Nephron progenitor cell (in vitro differentiated cells): ENCODE measurements at places on chromosomes 5 and 9.

GRCh38 chr5:14655146-14655741 is 9.3 kb upstream of the OTULIN start:
- H3K27ac ChIP-seq, result no peak overlapping the region
- DNase-seq, result no peak
- no peak overlapping the region for H3K4me3 ChIP-seq
- H3K27me3 ChIP-seq, result peaks cover 40% of the 10 kb centered on the region

DNA sequence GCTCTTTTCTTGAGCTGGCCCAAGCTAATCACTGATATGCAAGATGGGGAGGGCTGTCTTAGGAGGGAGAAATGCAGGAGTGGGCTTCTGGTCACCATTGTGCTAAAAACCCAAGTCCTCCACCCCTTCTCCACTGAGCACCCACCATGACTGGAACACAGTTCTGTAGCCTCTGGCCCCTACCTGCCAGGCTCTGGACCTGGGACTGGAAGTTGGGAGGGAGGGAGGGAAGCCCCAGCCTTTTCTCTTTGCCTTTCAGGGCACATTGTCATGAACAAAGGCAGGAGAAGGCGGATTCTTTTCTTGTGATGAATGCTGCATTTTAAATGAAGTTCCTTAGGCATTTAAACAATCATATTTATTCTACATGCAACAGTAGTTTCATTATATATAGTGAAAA is 559.1 kb upstream of the TRPC7 start:
- H3K27me3 ChIP-seq, result no peaks in the 10 kb centered on the region
- no peak for DNase-seq
- no peak overlapping the region for H3K27ac ChIP-seq
- no peaks in the 10 kb centered on the region for H3K4me1 ChIP-seq
- no peak overlapping the region for H3K4me3 ChIP-seq

DNA sequence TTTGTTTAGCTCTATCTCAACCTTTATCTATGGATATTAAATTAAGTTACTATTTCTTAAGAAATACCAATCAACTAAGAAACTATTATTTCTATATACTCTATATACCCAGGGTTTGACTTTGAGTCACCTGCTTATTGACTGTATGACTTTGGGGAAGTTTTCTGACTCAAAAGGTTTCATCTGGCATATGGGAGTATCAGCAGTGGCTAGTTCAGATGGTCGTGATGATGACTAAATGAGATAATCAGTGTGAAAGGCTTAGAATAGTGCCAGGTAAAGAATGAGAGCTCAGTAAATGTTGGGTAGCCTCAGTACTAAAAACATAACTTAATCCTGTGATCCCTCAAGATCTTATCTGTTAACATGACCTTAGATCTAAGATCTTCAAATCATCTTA is 179.7 kb upstream of the ISL1 start:
- H3K4me3 ChIP-seq, result no peak overlapping the region
- no peaks in the 10 kb centered on the region for H3K4me1 ChIP-seq
- no peak overlapping the region for H3K27ac ChIP-seq
- no peak for DNase-seq

- H3K36me3 ChIP-seq, result peaks cover 36% of the 10 kb centered on the region
- H3K27ac ChIP-seq, result peak overlapping the region; percentile 85
- peak overlapping the region; percentile 94 for H3K4me3 ChIP-seq
- H3K4me1 ChIP-seq, result peaks cover 42% of the 10 kb centered on the region
- H3K27me3 ChIP-seq, result peaks cover 3% of the 10 kb centered on the region
These were observed 3.4 kb downstream of the VCAN start for GRCh38 chr5:83474991-83475390.

DNA sequence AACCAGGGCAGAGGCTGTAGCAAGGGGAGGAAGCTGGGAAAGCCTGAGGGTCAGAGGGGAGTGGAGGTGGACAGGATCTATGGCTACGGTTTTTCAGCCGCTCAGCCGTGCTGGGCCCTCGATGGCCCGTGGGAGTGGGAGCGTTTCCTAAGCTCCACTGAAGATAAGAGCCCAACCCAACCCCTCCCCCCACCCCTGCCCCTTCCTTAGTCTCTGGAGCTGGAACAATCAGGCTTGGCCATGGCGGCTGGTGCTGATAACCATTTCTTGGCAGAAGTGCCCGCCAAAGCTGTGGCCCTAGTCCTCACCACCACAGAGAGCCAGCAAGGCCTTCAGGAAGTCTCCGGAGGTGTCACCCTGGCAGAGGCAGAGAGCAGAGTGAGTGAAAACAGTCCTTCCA is 20.3 kb upstream of the TNIP1 start:
- peaks cover 54% of the 10 kb centered on the region for H3K4me1 ChIP-seq
- DNase-seq, result no peak
- peak overlapping the region; percentile 98 for H3K27ac ChIP-seq
- H3K27me3 ChIP-seq, result no peaks in the 10 kb centered on the region
- H3K36me3 ChIP-seq, result peaks cover 24% of the 10 kb centered on the region
- H3K4me3 ChIP-seq, result no peak overlapping the region

GRCh38 chr5:111517853-111518501 is 5.6 kb upstream of the STARD4 start:
- H3K27ac ChIP-seq, result no peak overlapping the region
- H3K4me1 ChIP-seq, result peaks cover 27% of the 10 kb centered on the region
- peaks cover 3% of the 10 kb centered on the region for H3K27me3 ChIP-seq

GRCh38 chr5:112146323-112147226 is 272.5 kb downstream of the EPB41L4A start:
- H3K4me3 ChIP-seq, result no peak overlapping the region
- DNase-seq, result peak; percentile 55
- H3K36me3 ChIP-seq, result no peaks in the 10 kb centered on the region
- H3K4me1 ChIP-seq, result no peaks in the 10 kb centered on the region
- H3K27me3 ChIP-seq, result no peaks in the 10 kb centered on the region

- H3K36me3 ChIP-seq, result no peaks in the 10 kb centered on the region
- DNase-seq, result no peak
- no peaks in the 10 kb centered on the region for H3K27me3 ChIP-seq
- peaks cover 19% of the 10 kb centered on the region for H3K4me1 ChIP-seq
- H3K4me3 ChIP-seq, result no peak overlapping the region
These were observed 65.5 kb upstream of the SPTLC1 start for GRCh38 chr9:92180669-92181181.

DNA sequence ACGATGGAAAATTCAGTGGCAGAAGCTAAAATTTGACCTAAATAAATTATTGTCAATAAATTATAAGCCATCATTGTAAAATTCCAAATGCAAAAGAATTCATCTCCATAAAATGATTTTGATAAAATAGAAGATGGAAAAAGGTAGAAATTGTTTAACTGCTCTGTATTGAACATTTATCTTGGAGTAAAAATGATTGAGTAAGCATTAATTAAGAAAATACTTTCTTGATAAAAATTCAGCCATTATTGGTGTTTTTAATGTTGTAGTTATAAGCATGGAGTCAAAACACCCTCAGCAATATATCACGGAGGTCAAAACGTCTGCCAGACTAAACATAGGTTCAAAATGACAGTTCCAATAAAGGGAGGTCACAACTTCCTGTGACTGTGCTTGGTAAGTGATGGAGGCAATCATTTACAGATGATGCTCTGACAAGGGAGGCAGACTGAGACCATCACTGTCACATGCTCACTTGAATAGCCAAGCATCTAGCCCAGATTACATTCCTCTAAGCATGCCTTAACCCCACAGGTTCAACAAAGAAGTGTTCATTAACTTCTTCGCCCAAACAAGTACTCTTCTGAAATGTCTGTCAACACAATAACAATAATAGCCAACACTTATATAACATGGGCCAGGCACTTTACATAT is 69.5 kb downstream of the SH3TC2 start:
- H3K4me3 ChIP-seq, result no peak overlapping the region
- H3K27me3 ChIP-seq, result peaks cover 19% of the 10 kb centered on the region
- DNase-seq, result no peak

GRCh38 chr5:141135718-141136266 is 786 bp downstream of the PCDHB5 start:
- DNase-seq, result no peak
- H3K4me1 ChIP-seq, result no peaks in the 10 kb centered on the region
- H3K4me3 ChIP-seq, result peak overlapping the region; percentile 88
- peaks cover 3% of the 10 kb centered on the region for H3K27me3 ChIP-seq
- H3K27ac ChIP-seq, result no peak overlapping the region

DNA sequence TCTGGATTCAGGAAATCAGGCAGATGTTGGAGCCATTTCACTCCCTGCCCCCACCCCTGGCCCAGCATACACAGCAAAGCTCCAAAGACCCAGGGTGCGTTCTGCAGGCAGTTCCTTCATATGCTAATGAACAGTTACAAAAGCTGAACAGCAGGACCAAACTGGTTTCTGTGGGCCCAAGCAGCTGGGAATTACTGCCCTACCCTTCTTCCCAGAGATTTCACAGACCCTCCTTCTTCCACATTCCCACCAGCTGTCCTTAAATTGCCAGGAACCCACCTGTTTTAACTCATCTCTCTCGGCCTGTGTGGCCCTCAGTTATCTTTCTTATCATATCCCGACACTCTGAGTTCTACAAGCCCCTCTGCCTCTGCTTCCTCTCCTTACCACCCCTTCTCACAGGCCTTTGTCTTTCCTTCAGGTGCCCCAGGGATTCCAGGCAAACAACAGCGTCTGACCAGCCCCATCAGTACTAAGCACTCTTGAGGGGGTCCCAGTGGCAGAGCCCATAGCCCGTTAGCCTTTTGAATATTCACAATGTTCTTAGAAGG is 10.6 kb upstream of the F2RL1 start:
- H3K27me3 ChIP-seq, result peaks cover 7% of the 10 kb centered on the region
- H3K4me3 ChIP-seq, result no peak overlapping the region
- H3K27ac ChIP-seq, result peak overlapping the region; percentile 4
- peaks cover 8% of the 10 kb centered on the region for H3K36me3 ChIP-seq

- no peak overlapping the region for H3K27ac ChIP-seq
- DNase-seq, result peak; percentile 5
- H3K27me3 ChIP-seq, result peaks cover 59% of the 10 kb centered on the region
- peaks cover 52% of the 10 kb centered on the region for H3K4me1 ChIP-seq
- H3K4me3 ChIP-seq, result peak overlapping the region; percentile 49
- H3K36me3 ChIP-seq, result no peaks in the 10 kb centered on the region
These were observed 39.0 kb upstream of the TMEM250 start for GRCh38 chr9:136157477-136158265.

DNA sequence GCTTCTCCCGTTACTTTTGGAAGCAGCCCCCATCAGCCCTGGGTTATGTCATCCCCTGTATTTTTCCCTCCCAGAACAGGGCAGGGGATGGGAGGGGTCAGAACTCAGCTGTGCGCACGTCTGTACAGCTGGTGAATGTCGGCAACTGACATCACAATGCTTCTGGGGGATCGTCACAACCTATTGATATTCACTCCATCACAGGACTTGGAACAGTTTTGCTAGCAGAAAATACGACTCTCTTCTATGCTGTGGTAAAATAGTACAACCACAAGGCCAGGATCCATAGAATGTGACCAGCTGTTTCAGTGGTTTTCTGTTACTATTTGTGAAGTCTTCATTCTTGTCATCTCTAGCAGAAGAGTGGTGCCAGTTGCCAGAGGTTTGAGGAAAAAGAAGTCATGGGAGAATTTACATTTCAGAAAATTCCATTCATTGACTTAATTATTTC is 77.1 kb upstream of the KLF4 start:
- no peak for DNase-seq
- peaks cover 13% of the 10 kb centered on the region for H3K4me1 ChIP-seq
- H3K27me3 ChIP-seq, result peaks cover 10% of the 10 kb centered on the region
- H3K36me3 ChIP-seq, result no peaks in the 10 kb centered on the region

- H3K27me3 ChIP-seq, result no peaks in the 10 kb centered on the region
- H3K36me3 ChIP-seq, result no peaks in the 10 kb centered on the region
- DNase-seq, result no peak
- no peak overlapping the region for H3K4me3 ChIP-seq
These were observed 159.3 kb downstream of the SPATA31D1 start for GRCh38 chr9:82147798-82148425.

DNA sequence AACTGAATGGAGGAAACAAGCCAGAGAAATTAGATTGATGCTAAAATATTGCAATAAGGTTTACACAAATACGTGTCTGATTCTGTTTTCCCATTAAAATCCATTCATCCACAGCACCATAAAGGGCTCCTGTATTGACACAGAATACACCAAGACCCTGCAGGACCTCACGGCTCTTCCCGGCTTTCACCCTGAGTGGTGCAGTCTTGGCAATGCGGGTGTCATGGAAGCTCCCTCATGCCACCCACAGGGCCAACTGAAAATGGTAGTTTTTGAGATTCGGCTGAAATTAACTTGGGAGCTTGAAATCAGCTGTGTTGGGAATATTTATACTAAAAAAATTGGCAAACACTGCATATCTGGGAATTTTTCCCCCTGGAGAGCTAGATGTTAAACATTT is 17.3 kb upstream of the EXOC3 start:
- H3K4me1 ChIP-seq, result peaks cover 10% of the 10 kb centered on the region
- H3K27me3 ChIP-seq, result peaks cover 10% of the 10 kb centered on the region
- H3K27ac ChIP-seq, result no peak overlapping the region
- no peak overlapping the region for H3K4me3 ChIP-seq
- H3K36me3 ChIP-seq, result no peaks in the 10 kb centered on the region

DNA sequence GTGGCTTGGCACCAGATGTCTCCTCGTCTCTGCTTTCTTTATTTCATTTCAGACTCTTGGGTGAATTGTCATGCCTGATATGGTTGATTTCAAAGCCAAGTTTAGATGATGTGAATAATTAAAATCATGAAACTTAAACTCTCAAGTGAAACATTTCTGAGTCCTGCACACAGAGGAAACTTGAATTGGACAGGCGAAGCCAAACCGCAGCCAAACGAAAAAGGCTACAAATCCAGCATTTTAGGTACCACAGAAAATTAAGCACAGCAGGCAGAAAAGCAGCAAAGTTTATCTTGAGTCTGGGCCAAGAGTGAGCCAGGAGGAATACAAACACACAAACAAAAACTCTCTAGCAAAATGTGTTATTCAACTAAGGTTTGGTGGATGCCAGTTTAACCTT is 659.8 kb upstream of the KLF4 start:
- no peak overlapping the region for H3K4me3 ChIP-seq
- peaks cover 12% of the 10 kb centered on the region for H3K27me3 ChIP-seq
- no peaks in the 10 kb centered on the region for H3K4me1 ChIP-seq
- no peaks in the 10 kb centered on the region for H3K36me3 ChIP-seq
- DNase-seq, result no peak

- no peak overlapping the region for H3K27ac ChIP-seq
- peaks cover 14% of the 10 kb centered on the region for H3K27me3 ChIP-seq
- no peaks in the 10 kb centered on the region for H3K36me3 ChIP-seq
- no peak for DNase-seq
- H3K4me3 ChIP-seq, result no peak overlapping the region
- H3K4me1 ChIP-seq, result peaks cover 51% of the 10 kb centered on the region
These were observed 195.7 kb downstream of the NR3C1 start for GRCh38 chr5:143207563-143208364.
